Fibroblast of upper back skin (primary cell): ENCODE measurements at places on chromosomes 4 and X.

DNA sequence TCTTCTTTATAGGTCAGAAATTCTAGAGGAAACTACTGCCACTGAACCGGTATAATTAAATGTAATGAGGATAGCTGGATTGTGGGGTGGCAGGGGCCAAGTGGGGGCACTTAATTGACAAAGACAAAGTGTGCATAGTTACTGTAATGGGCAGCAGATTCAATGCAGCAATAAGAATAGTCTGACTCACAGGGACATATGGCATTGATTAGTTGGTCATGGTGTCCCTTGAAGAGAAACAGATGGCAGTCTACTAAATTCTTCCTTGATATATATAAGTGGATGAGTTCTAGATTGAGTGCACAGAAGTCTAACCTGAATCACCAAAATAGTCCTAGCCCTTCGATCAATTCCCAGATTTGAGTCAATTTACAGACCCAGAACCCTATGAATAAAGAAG lies 31.6 kb downstream of the ETDC start:
- DNase-seq, result peak; percentile 78

DNA sequence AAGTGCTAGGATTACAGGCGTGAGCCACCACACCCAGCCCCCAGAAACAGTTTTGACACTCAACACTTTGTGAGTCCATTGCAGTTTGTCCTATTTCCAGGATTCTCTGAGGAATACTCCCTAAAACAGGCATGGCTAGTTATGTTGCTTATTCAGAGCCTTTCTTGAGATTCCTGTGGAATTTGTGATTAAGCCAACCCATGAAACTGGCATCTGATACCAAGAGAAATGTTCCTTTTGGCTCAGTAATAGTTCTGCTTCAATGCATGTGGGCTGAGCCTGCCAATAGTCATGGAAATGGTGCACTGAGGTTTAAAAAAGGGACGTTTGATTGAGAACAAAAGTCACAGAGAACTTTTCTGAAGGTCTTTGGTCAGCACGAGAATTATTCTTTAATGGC lies 241.7 kb downstream of the PPP1R2C start:
- no peak for DNase-seq

DNA sequence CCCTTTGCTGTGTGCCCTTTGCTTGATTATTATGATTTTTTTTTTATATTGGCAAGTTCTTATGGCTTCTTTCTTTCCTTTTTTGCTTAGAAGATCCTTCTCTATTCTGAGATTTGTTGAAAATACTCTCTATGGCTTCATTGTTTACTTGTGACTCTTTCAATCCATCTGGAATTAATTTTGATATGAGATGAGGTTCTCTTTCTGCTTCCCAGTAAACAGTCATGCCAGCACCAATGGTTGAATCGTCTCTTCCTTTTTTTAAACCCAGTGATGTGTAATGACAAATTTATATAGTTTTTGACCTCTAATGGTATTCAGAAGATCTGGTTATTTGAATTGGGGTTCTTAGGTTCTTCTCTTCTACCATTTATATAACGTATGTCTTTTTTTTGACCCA lies 121.8 kb downstream of the ARHGAP10 start:
- peak; percentile 63 for DNase-seq

DNA sequence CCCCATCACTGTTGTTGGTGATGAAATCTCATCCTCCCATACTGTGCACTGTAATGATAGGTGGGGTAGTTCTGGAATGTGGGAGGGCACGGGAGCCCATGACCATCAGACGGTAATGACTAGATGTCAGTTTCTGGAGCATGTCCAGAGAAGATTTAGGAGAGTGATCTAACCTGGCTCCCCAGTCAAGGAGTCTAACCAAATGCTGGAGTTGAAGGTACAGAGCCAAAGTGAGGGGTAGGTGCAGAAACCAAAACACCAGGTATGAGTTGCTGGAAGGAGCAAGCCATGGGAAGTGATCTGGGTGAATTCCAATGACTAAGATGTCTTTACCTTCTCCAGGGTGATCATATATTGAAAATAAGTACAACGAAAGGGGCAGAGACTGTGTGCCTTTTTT lies 296.9 kb downstream of the INPP4B start:
- no peak for DNase-seq

GRCh38 chr4:99915449-99915848 lies 21.2 kb upstream of the LAMTOR3 start:
- DNase-seq, result peak; percentile 16

DNA sequence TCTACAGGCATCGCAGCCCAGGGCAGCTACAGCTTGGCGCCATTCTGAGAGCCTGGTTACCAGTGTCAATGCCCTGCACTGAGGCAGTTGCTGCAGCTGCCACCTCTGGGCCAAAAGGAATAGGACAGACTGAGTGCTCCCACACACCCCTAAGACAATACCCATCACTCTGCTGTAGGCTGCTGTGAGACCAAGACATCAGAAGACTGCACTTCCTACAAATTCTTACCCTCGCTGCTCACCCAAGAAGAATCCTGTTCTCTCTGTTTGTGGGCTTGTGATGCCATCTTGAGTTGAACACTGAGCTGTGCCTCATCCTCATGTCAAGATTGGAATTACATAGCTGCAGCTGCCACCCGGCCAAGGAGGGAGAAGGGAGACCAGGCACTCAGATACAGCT lies 1847.0 kb upstream of the PCDH10 start:
- no peak for DNase-seq

DNA sequence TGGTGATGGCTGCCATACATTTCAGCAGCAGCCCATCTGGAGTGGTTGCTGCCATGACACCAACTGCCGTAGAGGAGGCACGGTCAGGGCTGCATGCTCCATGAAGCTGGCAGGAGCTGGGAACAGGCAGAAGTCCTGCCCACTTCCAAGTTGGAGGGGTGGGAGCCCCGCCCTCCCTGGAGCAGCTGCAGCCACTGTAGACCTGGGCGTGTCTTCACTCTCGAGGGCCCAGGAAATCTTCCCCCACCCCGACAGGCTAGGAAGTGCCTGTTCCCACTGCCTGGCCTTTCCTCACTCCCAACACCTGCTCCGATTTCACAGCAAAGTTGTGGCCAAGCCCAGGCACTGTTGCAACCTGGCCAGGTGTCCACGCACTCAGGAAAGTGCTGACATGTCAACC lies 42.3 kb downstream of the NALF2 start:
- DNase-seq, result no peak

DNA sequence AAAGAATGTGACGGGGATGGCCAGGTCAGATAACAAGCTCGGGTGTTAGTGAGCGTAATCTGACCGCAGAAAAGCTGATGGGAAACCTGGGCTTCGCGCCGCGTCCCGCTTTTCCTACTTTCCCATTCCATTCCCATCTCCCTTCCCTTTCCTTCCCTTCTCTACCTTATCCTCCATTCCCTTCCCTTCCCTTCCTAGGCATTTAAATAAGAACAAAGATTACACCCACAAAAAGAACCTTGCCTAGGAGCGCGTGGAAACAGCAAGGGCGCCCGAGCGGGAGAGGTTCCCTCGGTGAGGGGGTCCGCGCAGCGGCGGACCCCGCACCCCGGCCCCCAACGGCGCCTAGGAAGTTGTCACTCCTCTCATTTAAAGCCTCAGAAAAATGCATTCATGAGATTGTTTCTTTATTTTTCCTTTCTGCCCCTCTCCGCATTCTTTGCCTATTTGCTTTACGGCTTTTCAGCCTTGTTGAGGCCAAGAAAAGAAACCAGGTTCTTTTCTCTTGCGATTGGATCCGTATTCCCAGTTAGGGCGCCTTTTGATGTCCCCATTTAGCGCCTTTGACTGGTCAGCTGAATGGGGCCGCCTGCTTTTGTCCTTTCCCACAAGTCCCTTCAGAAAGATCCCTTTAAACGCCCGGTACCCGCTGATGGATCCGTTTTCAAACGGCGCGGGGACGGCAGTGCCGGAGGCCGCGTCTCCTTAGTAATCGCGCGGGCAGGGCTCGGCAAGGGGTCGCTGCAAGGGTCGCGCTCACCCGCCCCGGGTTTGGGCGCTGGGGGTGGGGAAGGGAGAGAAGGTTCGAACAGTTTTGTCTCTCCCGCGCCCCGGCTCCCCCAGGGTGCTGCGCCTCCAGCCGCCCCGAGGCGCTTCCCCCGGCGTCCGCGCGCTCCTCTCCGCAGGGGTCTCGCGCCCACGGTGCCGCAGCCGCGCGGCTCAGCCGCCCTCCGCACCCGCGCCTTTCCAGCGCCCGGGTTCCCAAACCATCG lies 54.1 kb upstream of the TMEM33 start:
- no peak for DNase-seq

- DNase-seq, result no peak
Measured at GRCh38 chr4:24896056-24896455, 16.8 kb downstream of the CCDC149 start.

- DNase-seq, result no peak
Measured at GRCh38 chrX:93259029-93259428, 414.3 kb downstream of the NAP1L3 start.

GRCh38 chr4:144985014-144985413 lies 113.0 kb downstream of the ANAPC10 start:
- DNase-seq, result no peak

DNA sequence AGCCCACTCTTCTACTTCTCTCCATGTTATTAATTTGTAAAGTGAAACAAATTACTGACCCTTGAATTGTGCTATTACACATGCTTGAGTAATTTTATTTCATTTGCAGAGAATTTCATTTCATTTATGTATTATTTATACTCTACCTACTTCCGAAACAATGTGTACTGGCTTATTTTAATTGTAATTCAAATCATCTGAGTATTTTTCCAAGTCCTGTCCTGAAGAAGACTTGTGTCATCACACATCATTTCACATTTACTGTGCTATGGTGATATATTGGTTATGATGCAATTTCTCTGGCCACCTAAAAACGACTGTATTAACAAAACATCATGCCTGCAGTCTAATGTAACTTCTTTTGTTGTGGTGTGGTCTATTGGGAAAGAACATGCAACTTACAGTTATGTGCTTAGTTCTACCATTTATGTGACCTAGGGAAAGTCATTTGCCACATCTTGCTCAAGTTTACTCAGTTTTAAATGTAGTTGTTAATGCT lies 384.5 kb downstream of the RPA4 start:
- peak; percentile 19 for DNase-seq

DNA sequence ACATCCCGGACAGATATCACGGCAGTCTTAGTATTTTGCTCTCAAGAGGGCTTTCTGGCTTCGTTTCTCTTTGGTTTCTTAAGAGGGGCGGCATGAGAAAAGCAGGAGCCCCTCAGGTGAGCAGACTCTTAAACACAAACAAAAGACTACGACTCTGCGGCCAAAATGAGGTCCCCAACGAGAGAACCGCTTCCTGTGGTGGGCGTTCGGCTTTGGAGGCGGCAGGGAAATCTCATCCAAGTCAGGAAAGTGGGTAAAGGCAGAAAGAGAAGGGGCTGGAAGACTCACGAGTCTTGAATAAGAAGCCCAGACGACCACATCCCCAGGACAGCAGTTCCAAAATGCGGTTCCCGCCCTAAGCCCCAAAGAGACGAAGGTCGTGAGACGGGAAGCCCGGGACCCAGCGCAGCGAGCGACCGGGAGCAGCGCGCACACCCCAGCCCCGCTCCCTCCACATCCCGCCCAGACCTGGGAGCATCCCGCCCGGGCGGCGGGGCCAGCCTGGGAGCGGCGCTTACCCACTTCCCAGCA lies 409 bp downstream of the UGDH start:
- DNase-seq, result no peak

GRCh38 chr4:140742838-140743193 lies 13.4 kb downstream of the TBC1D9 start:
- no peak for DNase-seq

- no peak for DNase-seq
Measured at GRCh38 chr4:2433609-2434350, 15.0 kb downstream of the CFAP99 start.

DNA sequence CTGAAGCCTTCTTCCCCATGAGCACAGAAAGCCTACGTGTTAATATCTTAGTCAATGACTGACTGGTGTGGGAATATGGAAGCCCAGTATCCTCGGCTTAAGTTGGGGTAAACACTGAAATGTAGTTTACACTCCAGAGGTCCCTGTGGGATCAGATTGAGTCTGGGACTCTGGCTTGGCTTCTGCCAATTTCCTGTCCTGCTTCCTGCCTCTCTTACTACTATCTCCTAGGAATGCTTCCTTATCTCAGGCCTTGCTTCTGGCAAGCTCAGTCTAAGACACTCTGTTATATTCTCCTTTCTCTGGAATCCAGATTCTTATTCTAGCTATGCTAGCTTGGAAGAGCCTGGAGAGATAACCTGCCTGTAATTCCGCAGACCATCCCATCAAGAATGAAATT lies 174.0 kb upstream of the LDB2 start:
- DNase-seq, result no peak

GRCh38 chr4:145720656-145721055 lies 40.7 kb downstream of the C4orf51 start:
- DNase-seq, result no peak

- peak; percentile 85 for DNase-seq
Measured at GRCh38 chr4:112916868-112917267, 132.6 kb upstream of the ANK2 start.

DNA sequence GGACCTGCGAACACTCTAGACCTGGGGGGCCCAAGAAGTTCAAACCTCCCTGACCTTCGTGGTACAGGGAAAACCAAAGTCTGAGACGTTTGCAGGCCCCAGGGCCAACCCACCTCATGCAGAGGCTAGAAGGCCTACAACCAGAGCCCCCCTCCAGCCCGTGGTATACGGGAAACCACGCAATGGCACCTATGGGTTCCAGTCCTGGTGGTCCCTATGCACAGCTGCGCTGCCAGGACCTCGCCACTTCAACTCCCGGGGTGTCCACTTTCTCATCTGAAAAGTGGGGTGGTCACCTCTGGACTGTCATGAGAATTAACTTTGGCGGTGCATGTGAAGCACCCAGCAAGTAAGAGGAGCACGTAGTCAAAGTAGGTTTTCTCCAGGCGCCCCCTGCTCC lies 8.4 kb upstream of the MSX1 start:
- DNase-seq, result no peak

DNA sequence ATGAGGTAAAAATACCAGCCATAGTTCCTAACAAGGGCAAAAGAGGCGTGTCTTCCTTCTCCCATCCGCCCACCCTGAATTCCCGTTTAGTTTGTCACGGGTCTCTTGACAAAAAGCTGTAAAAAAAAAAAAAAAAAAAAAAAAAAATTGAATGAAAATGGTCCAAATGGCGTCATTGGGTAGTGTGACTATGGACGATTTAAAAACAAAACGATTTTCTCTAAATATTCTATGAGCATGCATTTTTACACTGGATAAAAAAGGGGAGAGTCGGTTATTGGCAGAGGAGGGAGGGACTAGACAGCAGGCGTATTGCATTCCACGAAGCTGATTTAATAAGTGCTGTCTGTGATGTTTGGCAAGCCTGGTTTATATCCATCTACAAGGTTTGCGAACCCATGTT lies at the start of gene FAM133A:
FAM133A (plus strand) TSS at position 338 of the 403 bp plus-strand sequence. CDS start 35,214 bp downstream, outside the sequence.
- peak; percentile 49 for DNase-seq

DNA sequence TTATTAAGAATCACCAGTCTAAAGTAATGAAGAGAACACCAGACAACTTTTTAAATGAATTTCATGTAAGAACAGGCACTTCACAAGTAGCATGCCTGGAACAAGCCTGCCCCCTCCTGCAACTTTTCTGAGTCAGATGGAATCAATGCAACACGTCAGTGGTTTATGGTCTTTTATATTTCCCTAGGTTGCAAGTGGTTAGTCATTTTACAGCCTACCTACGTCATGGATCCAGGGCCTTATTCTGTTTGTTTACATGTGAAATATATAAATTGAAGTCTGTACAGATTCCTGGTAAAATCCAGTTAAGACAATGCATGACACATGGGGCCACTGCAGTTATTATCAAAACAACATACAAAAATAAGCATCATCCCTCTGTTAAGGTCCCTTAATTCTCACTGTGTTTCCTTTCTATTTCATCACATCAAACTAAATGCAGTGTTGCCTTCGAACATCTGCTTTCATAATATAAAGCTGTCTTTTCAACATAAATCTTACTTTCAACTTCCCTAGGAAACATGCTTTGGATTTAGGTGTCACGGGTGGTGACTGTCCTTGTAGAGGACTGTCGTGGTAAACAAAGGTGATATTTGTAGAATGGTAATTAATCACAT lies 309.3 kb downstream of the FRMPD4 start:
- DNase-seq, result peak; percentile 87
